ENCODE measurements at places on chromosomes 16 and 17.

- peak; percentile 20 for DNase-seq
These were observed 68.4 kb upstream of the GSG1L start for GRCh38 chr16:28131743-28132393.

- DNase-seq: no peak
These were observed 1.7 kb downstream of the RAD51D start for GRCh38 chr17:35117984-35118383.

- peak; percentile 69 for DNase-seq
These were observed 19.3 kb upstream of the NXPH3 start for GRCh38 chr17:49556223-49556943.

DNA sequence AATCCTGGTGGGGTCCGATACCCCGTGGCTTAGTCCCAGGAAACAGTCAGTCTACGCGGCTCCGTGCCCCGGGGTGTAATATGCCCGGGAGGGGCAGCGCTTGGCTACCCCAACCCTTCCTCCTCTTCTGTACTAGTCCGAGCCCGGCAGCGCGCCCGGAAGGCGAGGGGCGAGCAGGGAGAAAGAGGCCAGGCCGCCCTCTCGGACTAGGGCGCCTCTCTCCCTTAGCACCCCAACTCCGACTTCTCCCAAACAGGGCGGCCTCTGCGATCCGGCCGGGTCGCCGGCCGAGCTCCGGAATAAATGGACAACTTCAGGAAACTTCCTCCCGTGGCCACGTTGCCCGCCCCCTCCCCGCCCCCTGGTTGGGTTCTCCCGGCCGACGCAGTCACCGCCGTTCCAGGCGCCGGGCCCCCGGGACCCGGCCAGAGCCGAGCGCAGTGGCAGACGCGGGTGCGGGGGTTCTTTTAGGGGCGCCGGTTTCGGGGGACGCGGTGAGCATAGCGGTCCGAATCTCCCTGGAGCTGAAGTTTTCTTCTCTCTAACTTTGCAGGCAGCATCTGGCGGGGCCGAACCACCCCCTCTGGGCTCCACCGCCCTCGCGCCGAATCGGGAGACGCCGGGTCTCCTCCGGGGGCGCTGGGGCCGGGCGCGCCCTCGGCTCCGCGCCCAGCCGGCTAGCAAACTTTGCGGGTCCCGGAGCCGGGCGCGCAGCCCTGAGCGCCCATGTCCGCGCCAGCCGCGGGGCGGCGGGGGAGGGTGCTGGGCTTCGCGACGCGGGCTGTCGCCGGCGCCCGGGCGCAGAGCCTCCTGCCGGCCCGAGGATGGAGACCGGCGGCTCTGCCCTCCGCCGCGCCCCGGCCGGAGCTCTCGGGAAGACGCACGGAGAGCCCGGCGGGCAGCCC, at the start of gene SDK2:
SDK2 (minus strand) TSS at position 301 of the 905 bp plus-strand sequence. CDS start 357 bp downstream, outside the sequence.
- peak; percentile 48 for DNase-seq

- DNase-seq: peak; percentile 86
These were observed 14.6 kb upstream of the SBK1 start for GRCh38 chr16:28277537-28278388.

GRCh38 chr17:73228748-73229236, 32.9 kb downstream of the CPSF4L start:
- peak; percentile 22 for DNase-seq

DNA sequence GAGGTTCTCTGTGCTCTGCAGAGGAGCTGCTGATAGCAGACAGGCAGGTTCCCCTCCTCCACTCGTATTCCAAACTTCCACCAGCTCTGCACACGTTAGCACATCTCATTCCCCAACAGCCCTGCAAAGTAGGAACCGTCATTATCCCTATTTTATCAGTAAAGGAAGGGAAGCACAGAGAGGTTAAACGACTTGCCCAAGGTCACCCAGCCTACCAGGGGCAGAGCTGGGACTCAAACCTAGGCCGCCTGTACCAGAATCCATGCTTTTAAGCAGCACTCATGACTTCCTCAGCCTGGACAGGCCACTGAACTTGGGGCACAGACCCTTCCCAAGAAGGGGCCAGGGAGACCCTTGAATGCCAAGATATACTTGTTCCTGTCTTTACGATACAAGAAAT, 75.2 kb downstream of the CRISPLD2 start:
- DNase-seq: no peak

DNA sequence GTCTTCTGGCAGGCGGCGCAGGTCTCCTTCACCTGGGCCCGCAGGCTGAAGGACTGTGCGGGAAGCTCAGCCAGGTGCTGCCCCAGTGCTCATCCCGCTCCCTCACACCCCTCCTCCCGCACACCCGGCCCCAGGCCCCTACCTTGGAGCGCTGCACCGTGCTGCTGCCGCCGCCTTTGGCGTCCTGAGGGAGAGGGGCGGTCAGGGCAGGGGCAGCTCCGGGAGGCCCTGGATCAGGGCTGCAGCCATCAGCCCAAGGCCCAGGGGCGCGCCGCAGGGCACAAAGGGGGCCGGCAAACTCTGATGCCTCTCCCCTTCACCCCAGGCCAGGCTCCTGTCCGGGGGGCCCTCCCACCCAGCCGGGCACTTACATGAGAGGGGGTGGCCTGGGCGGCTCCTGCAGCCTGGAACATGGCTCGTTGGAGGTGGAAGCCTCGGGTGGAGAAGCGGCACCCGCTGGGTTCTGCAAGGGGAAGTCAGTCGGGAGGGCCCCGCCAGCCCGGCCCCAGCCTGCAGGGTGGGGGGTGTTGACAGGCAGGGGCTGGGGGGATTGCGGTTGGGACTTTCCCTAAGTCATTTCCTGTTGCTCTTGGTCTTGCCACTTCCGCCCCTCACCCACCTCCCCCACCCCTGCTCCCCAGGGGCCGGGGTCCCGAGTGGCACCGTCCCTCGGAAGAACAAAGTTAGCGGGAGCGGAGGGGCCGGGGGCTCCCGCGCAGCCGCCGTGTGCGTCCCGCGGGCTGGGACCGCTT, 863 bp downstream of the LIMD2 start:
- DNase-seq: no peak

GRCh38 chr17:31733326-31733725, 125.7 kb downstream of the COPRS start:
- no peak for DNase-seq

DNA sequence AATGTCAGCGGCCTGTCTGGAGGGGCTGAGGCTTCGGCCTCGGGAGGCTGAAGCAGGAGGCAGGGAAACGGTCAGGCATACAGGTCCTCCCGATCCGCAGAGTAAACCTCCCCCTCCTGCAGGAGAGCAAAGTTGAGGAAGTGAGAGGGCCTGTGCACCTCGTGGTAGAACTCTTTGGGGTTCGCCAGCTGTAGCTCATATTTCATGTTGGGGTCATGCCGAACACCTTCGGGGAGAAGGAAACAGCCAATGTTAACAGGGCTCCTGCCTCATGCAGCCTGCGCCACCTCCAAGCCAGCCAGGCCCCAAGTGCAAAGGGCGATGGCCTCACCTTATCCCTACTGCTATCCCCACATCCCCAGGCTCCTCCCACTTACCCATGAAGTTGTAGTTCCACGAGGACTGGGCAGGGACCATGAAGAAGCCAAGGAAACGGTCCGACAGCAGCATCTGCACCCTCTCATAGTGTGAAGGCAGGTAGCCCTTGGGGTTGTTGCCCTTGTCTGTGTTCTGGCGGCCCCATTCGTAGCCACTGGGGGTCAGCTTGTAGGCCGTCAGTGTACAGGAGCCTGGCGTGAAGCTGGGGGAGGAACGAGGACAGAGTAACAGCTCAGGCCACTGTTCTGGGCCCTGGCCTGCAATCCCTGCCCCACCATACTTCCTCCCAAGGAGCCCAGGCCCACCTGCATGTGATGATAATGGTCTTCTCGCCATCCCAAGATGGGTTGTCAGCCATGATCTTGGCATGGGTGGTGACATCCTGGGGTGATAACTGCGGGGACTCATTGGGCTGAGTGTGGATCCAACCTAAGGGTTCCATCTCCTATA, 1.3 kb upstream of the RILP start:
- no peak for DNase-seq

DNA sequence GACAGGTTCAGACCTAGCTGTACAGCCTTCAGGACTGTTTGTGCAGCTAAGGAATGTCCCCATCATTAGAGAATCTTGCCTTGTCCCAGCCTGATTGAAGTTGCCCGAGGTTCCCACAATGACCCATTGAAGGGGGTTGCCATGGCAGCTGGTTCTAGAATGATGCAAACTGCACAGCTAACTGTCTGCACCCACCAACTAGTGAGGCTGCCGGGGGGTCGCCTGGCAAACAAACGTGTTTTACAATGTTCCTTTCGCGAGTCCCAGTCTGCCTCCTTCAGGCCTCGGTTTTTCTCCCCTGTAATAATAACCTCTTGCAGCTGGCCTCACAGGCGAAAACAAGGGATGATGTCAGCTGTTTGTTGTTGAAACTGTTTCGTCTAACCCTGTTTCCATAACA, 5.5 kb downstream of the C16orf96 start:
- no peak for DNase-seq

GRCh38 chr17:59337741-59338299, 6.4 kb downstream of the YPEL2 start:
- no peak for DNase-seq

DNA sequence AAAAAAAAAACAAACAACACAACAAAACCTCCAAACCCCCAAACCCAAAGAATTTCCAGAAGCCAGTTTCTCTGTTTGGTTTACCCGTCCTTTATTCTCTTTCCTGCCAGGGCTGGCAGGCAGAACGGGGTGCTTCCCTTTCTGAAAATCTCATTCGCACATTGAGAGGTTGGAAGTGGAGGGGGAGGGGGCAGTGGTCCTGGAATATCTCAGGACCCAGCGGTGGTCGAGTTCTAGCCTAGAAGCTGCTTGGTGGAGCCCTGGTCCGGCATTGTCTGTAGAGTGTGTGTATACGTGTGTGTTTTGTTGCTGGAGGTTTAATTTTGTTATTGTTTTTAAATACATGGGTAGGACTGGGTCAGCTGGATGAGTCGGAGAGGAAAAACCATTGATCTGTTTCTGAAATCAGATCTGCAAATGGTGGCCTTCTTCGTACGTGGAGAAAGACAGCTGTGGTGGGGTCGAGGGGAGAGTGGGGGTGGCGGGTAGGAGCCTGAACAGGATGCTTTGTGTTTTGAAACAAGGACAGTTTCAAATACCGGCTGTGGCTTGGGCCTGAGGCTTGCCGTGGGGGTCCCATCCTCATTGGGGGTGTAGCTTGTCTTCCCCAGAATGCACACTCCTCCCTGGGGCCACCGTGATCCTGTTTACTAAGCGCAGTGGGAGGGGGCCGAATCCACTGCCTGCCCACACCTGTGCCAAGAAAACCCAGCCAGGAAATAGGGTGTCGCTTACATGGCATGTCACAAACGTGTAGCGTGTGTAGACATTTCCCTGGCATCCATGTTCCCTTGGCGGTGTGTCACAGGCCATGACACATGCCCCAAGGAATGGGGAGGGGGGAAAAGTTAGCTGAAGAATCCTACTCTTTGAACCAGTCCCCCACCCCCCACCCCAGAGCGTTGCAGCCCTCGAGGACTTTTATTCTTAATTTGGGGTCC, 1.6 kb downstream of the CMIP start:
- peak; percentile 37 for DNase-seq

- no peak for DNase-seq
These were observed 44.4 kb downstream of the PPL start for GRCh38 chr16:4892361-4893102.

- no peak for DNase-seq
These were observed 30.1 kb upstream of the MED9 start for GRCh38 chr17:17446666-17447155.

DNA sequence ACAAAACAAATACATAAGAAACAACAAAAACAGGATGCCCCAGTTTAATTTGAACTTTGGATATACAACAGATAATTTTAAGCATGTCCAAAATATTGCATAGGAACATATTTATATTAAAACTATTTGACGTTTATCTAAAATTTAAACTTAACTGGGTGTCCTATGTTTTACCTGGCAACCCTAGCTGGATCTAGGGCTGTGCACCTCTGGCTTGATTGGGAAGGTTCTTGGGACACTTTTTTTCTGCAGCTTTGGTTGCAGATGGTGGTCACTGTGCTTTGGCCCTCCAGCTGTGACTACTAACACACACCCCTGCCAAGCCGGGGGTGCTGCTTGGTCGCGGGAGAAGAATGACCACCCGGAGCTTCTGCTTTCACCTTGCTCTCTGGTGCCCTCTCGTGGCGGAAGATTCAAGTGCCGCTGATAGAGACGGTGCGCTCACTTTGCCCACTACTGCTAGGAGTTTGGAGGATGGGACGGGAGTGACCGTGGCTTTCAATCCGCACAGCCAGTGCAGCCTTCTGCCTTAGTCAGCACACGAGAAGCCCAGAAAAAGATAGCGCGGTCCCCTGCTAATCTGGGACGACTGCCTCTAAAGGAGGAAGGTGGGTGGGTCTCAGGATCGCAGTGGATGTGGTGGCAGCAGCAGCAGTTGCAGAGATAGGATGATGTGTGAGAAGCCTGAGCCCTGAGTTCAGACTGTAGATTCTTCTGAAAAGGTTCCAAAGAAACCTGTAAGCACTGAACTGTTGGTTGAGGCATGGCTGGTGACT, 6.7 kb downstream of the SPACA3 start:
- DNase-seq: peak; percentile 47

- peak; percentile 91 for DNase-seq
These were observed 11.4 kb downstream of the ZNF629 start for GRCh38 chr16:30775392-30776188.

DNA sequence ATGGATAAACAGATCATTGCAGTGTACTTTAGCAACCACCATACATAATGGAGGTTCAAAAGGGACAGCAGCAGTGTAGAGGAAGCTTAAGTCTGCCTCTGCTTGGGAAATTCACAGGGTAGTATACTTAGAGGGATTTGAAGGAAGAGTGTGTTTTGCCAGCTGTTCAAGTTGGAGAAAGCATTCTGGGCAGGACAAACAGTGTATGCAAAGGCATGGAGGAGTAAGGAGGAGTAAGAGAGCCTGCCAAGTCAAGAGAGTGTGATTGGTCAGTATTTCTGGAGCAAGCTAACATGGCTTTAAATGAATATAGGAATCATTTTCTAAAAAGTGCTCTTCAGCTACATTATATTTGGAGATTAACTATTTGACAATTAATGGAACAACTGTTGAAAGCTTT, 22.9 kb upstream of the PHAF1 start:
- no peak for DNase-seq

DNA sequence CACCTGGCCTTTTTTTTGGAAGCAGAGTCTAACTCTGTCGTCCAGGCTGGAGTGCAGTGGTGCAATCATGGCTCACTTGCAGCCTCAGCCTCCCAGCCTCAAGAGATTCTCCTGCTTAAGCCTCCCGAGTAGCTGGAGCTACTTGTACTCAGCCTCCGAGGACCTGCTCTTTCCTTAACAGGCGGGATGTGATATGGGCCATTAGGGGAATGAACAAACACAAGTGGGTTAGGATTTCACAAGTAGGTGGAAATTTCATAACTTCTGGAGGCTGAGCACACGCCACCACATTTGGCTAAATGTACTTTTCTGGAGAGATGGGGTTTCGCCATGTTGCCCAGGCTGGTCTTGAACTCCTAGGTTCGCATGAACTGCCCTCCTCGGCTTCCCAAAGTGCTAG, 4.1 kb downstream of the PAM16 start:
- DNase-seq: no peak

GRCh38 chr17:80871341-80871740, 120.3 kb upstream of the CHMP6 start:
- no peak for DNase-seq

All from NCI-H146 (cell line).